AG08396 (cell line): ENCODE measurements at places on chromosomes 1 and 21.
A peak's percentile ranks its signal among the peaks of the same experiment; 100 is the strongest.

- peak; percentile 32 for DNase-seq
Measured at GRCh38 chr1:117371441-117372151, 4.3 kb downstream of the MAN1A2 start.

- no peak for DNase-seq
Measured at GRCh38 chr1:54537611-54538010, 10.4 kb upstream of the ACOT11 start.

- DNase-seq: no peak
Measured at GRCh38 chr1:39758556-39759435, 12.4 kb downstream of the OXCT2 start.

- peak; percentile 85 for DNase-seq
Measured at GRCh38 chr1:15246960-15247614, at the start of gene FHAD1. Gene FHAD1, plus strand, starts transcription at chr1:15247223. Its CDS starts 4,562 bp downstream, at chr1:15251785.

DNA sequence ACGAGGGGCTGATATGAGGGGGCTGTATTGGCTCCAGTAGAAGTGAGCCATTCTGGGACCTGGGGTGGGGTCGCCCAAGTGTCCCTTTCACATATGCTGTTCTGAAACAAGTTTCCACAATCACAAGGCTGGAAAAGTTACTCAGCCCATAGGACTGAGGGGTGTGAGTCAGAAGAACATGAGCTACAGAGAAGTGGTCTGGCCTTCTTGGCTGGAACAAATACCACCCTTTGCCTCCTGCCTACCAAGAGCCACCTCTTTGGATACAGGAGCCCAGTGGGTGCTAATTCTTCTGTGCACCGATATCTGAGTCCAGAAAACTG lies 42.4 kb downstream of the MEF2D start:
- peak; percentile 55 for DNase-seq

DNA sequence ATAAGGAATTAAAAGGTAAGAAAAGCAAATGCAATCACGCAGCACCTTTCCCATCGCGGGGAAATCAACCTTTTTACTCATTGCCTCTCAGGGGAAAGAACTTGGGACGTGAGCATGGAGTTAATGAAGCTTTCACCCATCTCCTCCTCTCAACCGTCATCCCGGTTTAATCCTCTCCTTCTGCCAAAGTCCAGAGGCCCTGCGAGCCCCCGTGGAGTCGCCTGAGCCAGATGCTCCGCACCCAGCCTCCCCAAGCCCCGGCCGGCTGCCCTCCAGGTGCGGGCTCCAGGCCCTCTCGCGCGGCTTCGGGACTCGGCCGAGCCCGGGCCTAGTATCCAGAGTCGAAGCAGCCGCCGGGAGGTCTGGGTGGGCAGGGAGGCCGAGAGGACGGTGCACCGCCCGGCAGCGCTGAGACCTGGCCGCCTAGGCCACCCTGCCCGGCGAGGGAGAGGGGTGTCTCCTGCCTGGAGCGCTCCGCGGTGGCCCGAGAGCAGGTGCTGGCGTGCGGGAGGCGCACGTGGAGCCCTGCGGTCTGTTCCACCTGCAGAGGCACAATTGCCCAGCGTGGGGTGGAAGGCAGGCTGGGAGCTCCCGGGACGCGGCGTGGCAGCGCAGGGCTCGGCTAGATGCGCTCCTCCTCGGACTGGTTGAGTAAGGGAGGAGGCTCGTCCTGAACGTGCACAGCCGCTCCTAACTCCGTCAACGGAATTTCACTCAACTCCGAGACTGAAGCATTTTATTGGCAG lies 218.5 kb downstream of the SDCCAG8 start:
- DNase-seq: no peak

GRCh38 chr1:48652334-48652733 lies 124.4 kb downstream of the BEND5 start:
- no peak for DNase-seq

- DNase-seq: no peak
Measured at GRCh38 chr1:29323636-29324035, 87.3 kb downstream of the PTPRU start.

DNA sequence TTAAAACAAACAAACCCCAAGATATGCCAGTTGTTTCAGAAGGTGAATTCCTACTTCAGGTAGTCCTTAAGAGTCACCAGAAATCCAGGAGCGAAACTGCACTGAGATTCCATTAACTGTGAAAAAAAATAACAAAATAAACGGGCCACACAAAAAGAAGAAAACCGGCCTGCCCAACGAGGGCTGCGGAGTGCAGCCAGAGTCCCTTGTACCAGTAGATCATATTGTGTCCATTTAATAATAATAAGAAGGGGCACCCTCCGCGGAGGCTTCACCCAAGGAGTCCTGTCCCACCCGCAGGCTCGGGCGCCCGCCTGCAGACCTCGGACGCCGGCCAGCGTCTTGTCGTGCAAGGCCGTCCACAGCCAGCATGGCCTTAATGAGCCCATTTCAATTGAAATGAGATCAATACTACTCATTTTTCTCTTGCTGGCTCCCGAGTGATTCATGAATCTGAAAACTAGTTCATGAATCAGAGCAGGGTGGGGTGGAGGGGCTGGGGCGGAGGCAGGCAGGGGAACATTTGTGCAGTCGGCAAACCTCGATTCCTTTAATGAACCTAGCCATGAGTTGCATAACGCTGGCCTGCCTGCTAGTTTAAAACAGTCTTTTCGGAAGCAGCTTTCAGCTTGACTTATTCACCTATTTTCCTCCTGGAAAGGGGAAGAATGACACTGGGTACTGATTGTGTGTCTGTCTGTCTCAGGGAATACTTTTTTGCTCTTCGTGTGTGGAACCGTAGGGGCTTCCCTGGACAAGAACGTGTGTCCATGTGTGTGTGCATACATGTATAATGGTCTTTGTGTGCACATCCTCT lies 113.1 kb upstream of the IRF2BP2 start:
- DNase-seq: peak; percentile 54

DNA sequence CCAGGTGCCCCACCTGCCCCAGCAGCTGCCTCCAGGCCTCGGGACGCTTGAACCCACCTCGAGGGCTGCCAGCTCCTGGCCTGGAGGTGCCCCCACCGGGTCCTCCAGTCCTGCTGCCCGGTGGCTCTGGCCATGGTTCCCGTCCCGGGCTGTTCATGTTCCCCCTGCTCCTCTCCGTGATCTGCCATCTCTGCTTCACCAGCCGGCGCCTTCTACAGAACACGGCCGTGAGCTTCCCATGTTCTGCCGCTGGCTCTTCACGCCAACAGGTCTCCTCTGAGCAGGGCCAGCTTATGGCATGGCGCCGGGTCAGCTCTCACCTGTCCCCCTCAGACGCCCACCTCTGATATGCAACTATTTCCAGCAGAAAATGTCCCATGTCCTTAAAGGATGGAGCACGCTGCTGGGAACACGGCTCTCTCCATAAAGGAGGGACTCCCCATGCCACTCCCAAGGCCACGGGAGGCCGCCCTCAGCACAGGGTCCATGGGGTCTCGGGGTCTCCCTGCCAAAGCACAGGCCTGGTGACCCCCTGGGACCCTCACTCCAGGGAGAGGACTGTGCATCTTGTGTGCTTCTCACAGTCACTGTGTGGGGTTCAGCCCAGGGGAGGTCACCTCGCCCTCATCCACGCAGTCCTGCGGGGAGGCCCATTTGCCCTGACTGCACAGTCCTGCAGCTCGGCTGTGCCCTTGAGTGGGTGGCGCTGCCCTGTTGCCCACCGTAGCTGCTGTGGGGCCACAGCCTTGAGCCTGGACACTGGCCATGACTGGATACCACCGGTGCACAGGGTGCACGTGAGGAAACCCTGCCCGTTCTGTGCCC lies 36.7 kb downstream of the COL18A1 start:
- DNase-seq: no peak

DNA sequence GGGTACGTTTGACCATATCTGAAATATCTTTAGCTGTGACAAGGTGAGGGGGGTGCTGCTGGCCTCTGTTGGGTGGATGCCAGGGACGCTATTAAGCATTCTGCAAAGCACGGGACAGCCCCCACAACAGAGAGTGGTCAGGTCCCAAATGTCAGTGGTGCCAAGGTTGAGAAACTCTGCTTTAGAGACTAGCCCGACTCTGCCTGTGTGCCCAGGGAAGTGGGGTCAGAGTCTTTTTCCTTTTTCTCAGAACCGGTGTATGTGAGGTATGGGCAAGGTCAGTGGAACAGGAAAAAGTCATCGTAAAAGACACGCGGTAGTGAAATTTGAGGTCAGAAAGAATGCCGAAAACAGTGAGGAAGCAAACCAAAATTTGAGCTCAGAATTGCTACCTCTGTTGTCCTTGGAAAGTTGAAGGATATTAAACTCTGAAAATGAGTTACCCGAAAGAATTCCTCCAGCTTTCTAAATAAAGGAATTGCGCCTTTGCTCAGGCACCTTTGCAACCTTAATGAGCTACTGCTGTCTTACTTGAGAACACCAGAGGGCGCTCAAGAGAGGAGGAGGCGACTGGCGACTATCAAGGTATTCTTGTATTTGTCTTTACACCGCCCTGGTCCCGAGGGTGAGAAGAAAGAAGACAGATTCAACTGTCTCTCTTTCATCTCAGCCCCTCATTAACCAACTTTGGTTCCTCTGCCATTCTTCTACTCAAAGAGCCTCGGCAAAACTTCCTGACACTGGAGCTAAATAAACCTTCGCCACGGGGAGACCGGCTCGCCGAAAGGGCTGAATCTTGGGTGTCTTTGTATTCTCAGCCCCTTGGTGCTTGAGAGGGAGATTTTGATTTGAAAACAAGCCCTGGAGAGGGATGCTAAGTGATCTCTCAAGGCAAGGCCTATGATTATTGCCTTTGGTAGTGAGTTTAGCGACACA lies 85.4 kb upstream of the OLIG2 start:
- DNase-seq: peak; percentile 43

- no peak for DNase-seq
Measured at GRCh38 chr1:235012436-235013210, 116.0 kb downstream of the TOMM20 start.

DNA sequence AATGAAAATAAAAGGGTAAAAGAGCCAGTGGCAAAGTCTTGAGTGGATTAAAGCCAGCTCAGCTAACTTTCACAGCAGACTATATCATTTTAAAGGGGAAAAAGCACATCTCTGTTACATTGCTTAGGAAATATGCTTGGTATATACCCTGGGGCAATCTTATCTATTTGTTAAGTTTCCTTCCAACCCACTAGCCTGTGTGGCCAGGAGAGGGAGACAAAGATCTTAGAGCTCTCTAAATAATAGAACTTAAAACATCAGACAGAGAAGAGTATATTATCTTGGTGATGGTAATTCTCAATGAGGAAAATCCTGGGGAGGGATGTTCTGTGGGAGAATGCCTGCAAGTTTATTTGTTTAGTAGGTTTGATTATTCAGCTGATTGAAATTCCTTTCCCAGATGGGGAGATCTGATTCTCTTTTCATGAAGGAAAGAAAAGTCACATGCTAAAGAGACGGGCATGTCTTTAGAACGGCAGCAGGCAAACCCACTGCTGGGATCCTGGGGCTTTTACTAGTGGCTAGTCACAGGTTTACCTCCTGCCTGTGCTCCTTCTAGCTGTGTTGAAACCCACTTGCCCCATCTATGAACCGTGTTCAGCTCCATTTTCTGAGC lies 3.6 kb downstream of the KCNE2 start:
- no peak for DNase-seq

GRCh38 chr1:156963621-156964020 lies 43.2 kb downstream of the LRRC71 start:
- no peak for DNase-seq

DNA sequence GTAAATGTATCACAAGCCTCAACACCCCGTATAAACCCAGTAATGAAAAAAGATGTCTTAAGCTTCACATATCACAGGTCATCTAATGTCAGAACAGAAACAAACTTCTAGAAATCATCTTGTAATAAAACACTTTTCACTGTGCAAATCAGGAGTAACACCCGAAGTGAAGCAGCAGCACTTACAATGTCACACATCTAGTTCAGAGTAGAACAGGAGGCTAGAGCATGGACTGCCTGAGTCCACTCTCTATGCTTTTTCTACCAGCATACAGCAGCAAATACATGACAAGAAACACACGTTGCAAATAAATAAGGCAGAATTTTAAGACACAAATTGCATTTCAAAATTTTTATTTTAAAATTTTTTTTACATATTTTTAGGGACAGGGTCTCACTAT lies 57.2 kb downstream of the AKT3 start:
- DNase-seq: no peak

GRCh38 chr1:162087111-162087510 lies 17.6 kb downstream of the NOS1AP start:
- no peak for DNase-seq

DNA sequence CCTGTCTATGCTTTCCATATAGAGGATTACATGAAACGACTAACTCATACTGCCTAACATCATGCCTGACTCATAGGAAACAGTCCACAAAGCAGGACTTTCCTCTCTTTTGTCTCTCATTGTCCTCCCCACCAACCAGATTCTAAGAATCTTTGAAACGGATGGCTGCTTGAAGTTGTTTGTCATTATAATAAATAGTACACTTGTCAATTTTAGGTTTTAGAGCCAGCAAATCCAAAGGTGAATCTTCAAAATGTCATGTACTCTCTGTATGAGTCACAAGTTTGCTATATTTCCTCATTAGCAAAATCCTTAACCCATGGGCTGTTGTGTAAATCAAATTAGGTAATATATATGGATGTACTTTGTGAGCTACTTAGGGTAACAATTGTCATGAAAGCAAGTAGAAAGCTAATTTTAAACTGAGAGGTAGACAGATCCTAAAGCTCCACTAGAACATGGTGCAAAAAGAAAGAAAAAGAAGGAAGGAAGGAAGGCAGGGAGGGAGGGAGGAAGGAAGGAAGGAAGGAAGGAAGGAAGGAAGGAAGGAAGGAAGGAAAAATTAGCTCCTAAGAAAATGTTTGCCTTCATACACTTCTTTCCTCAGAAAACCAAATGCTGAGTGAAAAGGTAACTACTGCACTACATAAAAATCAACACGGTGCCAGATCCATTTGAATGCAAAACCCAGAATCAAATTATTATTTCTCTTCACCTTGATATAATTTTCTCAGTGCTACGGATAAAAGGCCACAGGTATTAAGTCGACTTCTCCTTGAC lies 129.5 kb upstream of the PRMT6 start:
- no peak for DNase-seq

DNA sequence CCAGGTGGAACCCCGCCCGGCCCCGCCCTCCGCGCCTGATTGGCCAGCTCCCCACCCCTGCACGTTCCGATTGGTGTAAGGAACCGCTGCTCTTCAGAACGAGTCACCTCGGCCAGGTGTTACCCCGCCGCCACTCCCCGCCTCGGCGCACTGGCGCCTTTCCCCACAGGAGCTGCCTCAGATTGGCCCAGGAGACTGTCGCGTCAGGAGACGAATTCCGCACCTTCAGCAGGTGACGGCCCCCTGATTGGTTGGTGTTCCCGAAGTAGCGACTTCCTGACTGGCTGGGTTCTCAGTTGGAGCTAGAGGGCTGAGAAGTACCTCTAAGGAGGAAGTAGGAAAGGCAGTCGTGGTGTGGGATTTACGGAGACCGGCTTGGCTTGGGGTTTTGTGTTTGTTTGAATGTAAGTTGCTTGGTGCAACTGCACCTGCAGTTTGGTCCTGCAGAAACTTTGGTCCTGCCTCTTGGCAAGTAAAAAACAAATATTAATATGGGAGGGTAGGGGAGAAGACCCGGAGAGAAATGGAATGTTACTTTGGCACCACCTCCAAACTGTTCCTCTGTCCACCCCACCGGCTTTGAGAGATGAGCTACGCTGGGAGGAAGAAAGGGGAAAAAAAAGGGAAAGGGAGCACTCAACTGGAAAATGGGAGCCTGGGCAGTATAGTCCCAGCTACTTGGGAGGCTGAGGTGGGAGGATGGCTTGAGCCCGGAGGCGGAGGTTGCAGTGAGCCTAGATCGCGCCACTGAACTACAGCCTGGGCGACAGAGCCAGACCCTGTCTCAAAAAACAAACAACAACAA lies 415 bp upstream of the F11R start:
- DNase-seq: peak; percentile 75
